ENCODE measurements at places on chromosomes 3 and 15.

- DNase-seq = no peak
Observed at GRCh38 chr3:17551333-17551732, 191.1 kb downstream of the TBC1D5 start.

DNA sequence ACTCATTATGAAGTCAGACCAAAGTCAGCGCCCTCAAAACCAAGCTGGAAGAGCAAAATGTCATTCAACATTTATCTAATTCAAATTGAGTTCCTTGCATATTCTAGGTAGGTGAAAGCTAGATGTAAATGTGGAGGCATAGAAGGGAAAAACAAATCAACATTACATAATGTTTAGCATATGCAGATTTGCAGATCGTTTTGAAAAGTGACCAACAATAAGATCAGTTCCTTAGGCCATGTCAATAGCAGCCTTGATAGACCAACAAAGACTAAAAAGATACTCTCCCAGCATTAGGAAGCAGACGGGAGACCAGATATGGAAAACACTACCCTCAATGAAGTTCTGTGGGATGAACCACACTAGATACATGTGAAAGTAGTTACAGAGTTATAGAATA is 83.0 kb downstream of the PLD1 start:
- DNase-seq = no peak

- no peak for DNase-seq
Observed at GRCh38 chr3:135374571-135374970, 579.5 kb downstream of the EPHB1 start.

DNA sequence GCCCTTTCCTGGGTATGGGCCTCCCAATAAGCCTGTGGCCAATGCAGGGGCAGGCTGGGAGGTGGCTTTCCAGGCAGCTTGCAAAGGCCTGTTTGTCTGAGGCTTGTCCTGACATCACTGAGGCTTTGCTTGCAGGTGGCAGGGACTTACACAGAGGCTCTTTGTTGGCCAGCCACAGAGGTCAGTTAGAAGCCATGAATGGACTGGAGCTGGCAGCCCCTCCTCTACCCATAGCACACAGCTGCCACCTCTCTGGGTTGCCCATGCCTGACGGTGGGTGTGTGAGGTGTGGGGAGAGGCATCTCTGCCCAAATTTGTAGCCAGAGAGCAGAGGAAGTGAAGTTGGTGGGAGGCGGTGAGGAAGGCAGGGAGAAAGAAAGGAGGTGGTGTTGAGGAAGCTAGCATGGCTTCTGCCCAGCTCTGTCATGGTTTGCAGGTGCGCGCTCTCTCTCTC is 17.1 kb downstream of the LIMD1 start:
- no peak for DNase-seq

- peak; percentile 52 for DNase-seq
Observed at GRCh38 chr15:25501828-25502446, 63.1 kb upstream of the UBE3A start.

DNA sequence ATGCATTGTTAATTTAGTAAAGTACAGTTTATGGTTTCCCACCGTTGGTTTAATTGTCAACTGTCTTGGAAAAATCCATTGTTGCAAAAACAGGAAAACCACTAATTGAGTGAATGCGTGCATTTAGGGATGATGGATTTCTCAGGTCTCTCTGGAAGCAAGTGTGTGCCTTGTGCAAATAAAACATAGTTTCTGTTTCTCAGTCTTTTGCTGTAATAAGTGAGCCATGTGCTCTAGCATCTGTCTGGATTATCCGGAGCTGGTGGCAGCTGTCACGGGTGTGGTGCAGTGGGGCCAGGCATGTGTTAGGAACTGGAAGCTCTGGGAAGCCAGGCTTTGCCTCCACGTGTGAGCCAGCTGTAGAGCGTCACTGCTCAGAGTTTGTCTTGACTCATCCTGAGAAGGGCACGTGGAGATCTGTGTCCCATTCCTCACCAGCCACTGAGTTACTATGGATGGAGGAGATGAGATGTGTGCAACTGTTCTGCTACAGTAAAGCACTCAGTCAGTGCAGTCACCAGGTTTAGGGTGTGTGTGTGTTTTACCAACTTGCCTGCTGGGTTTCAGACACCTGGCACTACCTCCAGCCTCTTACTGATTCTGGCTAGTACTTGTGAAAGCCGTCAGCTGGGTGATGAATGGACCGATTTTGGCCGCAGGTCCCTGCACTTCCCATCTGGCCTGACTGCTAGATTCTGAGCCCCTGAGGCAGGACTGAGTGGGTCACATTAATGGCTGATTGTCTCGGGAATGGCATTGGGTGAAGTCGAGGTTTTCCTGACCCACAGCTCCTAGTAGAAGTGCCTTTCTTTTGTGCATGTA is 7.2 kb downstream of the APBA2 start:
- DNase-seq = peak; percentile 25

GRCh38 chr15:89198196-89198595 is 23.2 kb downstream of the RLBP1 start:
- no peak for DNase-seq

DNA sequence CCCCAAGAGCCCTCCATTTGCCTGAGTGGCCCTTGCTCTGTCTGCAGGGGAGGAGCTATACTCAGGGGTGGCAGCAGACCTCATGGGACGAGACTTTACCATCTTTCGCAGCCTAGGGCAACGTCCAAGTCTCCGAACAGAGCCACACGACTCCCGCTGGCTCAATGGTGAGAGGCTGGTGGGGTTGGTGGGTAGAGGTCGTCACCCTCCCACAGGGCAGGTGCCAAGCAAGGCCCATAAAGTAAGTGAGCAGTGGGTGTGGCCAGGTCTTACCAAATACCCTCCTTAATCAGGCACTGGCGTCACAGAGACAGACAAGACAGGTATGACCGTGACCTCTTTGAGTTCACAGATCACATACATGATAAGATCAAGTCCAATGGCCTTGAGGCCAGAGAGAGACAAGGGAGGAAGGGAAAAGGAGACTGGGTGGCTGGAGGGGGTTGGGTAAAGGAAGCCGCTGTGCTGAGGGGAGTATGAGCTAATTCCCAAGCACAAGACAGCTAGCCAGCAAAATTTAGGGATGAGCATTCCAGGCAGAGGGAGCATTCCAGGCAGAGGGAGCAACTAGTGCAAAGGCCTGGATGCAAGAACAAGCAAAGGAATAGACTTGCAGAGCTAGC is 2.5 kb downstream of the SEMA3B start:
- no peak for DNase-seq

GRCh38 chr3:34013818-34014570 is 215.6 kb downstream of the PDCD6IP start:
- DNase-seq = no peak

GRCh38 chr15:58109419-58109818 is 28.8 kb upstream of the AQP9 start:
- DNase-seq = peak; percentile 8

GRCh38 chr3:37228749-37229148 is 54.4 kb upstream of the LRRFIP2 start:
- peak; percentile 56 for DNase-seq

DNA sequence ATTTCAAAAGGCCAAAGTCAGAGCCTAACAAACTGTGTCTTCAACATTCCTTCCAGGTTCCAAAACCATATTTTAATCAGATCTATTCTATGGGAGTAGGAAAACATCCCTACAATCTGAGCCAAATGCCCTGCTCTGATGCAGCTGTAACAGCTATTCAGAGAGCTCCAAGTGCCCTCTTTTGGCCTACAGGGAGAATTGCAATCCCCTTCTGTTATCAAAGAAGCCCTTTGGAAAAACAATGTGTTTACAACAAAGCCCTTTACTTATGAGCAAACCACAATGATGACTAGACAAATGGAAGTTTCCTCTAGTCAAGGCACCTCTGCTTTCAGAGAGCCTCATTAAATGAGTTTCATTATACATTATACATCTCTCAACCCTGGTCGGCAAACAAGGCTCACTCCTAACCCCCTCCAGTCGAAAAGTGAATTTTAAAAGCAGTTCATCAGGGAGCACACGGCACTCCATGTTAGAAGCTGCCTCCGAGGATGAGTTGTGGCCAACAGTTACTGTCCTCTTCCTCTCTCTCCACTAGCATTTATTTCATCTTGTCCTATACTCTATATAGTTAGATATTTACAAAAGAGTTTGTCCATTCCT is 42.6 kb upstream of the TMCO5A start:
- DNase-seq = peak; percentile 48

DNA sequence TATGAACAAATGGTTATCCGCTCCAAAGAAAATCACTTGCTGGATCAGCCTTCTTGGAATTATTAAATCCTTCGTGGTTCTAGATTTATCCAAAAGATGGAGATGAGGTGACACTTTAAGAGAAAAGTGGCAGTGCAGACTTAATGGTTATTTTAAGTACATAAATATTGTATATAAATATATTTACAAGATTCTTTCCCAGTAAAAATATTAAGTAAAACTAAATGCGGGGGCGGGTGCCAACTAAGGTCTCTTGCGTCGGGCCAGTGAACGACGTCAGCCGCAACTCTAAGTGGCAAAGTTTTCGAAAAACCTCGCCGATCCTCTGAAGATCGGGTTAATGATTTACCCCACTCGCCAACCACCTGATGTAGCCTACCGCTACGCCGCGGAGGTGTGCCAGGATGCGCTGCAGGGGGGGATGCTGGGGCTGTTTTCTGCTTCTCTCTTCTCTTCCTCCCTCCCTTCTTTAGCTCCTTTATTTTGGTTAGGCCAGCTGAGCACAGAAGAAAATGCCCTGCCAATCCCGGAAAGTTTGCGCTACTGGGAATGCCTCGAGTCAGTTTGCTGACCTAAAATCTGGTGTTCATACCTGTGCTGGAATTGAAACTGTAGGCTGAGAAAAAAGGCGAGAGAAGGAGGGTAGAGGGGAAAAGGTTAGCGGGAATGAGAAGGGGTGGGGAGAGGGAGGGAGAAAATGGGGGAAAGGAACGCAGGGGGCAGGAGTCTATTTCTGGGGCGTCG is 7.6 kb upstream of the FOXB1 start:
- DNase-seq = no peak

DNA sequence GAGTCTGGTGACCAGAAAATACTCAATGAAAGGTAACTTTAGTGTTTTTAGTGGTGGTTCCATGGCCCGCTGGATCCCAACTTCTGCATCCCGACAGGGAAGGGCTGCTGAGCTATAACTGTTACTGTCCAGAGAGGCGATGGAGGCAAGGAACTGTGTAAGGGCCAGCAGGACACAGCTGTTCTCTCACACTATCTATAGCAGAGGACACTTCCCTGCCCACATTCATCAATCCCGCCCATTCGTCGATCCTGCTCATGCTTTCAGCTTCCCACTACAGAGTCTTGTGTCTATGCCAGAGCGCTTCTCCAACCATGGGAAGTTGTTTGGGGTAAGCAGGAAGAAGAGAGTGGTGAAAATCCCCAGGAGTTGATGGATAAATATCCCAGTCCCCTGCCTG is 8.4 kb downstream of the COLQ start:
- DNase-seq = no peak

DNA sequence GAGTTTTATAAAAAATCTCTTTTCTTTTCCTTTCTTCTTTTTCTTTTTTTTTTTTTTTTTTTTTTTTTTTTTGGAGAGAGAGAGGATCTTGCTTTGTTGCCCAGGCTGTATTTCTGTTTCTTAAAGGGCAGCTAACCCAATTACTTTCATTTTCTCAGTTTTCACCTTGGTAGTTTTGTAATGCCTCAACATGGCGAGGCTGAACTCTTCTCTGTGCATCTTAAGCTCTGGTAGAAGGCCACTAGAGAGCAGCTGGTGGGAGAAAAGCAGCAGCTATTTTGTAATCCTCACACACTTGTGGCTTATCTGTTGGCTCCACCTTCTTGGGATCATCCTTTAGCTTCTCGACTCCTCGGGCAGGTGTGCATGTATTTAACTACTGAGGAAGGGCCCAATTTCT is 152.2 kb upstream of the MEIS2 start:
- DNase-seq = no peak

DNA sequence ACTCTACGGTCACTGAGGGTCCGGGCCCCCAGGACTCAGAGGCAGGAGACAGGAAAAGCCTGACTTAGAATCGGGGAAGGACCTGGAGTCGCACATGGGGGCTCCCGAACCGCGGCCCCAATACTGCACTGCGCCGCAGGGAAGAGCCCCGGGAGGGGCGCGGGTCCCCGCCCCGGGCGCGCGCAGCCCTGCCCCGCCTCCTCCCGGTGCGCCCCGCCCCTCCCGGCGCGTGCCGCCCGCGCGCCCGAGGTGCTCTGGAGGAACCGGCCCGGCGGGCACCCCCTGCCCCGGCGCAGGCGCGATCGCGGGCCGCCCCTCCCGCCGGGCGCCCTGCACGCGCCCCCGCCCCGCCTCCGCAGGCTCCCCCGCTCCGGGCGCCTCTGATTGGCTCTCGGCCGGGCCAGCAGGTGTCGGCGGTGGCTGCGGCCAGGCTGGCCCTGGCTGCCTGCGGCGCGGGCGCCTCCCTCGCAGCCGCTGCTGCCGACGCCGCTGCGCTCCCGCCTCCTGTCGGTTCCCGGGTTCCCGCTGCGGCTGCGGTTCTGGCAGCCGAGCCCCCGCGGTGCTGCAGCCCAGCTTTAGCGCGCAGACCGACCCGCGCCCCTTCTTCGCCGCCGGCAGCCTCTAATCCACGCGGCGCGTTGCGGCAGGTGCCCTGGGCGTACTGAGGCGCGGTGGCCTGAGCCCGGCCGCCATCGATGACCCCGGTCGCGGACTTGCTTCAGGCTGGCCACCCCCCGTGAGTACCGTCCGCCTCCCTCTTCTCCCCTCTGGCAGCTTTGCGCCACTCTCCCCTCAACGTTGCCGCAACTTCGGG is at the start of gene MYRIP:
MYRIP (plus strand) TSS at position 429 of the 814 bp plus-strand sequence. CDS start 91,208 bp downstream, outside the sequence.
- peak; percentile 44 for DNase-seq
